ENCODE measurements at places on chromosomes 5 and 9.

DNA sequence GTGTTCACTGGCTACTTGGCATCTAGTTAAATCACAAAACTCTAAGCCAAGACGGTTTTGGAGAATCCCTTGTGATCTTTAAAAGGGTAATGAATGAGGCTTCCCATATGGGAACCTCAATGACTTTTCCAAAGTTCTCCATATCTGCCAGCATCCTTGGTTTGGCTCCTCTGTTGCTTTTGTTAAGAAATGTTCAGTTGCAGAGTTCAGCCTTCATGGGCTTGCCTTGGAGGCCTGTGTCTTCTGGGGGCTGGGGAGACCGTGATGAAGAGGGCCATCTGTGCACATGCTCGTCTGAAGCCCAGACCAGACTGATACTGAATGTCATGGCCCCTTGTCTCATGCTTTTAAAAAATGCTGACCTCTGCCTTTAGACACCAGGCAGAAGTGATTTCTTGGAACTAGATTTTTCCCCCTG, 84.3 kb downstream of the RAI14 start:
- DNase-seq, result no peak

DNA sequence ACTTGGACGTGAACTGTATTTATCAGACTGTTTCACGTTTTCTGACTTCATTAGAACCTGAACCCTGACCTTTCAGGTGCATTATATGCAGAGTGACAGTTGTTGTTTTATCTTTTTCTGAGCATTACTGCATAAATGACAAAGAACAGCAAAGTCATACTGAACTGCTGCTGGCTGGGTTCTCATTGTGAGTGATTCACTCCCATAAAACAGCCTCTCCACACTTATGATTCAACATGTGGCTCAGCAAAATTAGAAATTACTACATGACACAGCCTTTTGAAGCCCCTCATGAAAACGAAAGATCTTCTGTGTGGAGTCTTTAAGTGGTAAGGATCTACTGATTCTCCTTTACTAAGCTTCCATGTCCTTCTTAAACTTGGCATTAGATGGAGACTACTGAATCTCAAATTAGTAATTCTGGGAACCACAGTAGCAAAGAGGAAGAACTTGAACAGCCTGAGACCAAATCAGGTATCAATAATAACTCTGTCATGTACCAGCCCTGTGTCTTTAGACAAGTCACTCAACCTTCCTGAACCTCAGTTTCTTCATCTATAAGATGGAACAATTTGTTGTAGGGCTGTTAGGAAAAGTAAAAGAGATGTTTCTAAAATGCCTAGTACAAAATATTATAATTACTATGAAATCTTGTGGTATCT, 172.3 kb upstream of the GNA14 start:
- DNase-seq, result no peak

DNA sequence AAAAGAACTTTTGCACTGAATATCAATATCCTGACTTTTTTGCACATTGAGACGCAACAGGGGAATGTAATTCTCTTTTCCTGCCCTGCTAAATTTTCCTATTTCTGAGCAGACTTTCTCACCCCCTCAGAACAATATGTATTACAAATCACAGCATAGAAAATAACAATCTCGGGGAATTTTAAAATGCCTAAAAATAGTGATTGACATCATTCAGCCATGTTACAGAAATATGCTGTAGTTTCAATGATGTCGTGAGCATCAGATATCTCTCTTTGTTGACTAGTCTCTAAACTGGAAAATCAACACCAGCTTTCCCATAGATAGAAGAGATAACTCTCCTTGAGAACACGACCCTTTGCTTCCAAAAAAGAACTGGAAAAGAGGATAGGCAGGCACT, 166.7 kb downstream of the ZDHHC21 start:
- no peak for DNase-seq

- no peak for DNase-seq
These were observed 63.7 kb downstream of the CXXC5 start for GRCh38 chr5:139711906-139712224.

DNA sequence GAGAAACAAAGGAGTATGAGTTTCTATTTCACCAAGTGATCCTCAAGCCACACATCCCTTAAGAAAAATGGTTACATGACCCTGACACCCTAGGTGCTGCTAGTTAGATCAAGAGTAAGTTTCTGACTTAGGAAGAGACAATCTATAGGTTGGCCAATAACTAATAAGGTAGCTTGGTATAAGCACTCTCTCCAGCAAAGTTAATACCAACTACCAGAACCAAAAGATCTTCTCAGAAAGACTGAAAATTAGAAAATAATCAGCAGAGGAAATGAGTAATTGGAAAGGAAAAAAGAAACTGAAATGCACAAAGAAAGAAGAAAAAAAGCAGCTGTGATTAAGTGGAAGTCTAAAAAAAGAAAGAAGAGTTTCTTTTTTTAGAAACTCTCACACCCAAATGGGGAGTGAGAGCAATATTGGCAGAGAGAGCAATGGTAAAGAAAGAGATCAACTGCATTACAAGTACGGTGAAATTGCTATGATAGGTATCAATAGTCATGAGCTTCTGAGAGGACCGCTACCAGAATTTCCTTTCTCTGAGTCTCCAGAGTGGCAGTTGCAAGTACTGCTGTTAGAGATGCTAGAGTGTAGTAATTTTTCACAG, 195.5 kb downstream of the TMEM167A start:
- DNase-seq, result no peak

- DNase-seq, result no peak
These were observed 102.4 kb downstream of the ELAVL2 start for GRCh38 chr9:23723672-23724071.

GRCh38 chr9:85688361-85688760, 53.4 kb downstream of the AGTPBP1 start:
- DNase-seq, result no peak

- DNase-seq, result no peak
These were observed 132.8 kb upstream of the PAPPA start for GRCh38 chr9:116020801-116021200.

- DNase-seq, result no peak
These were observed 40.8 kb downstream of the SHC3 start for GRCh38 chr9:89137542-89138462.

GRCh38 chr5:91367344-91367743, 15.8 kb downstream of the ARRDC3 start:
- no peak for DNase-seq

- no peak for DNase-seq
These were observed 172.2 kb downstream of the ERCC6L2 start for GRCh38 chr9:96047741-96048103.

- no peak for DNase-seq
These were observed 537 bp downstream of the MEIKIN start for GRCh38 chr5:131944702-131945550.

- DNase-seq, result no peak
These were observed 17.4 kb downstream of the ELOVL7 start for GRCh38 chr5:60826653-60827052.

- no peak for DNase-seq
These were observed 283.9 kb downstream of the SEC61B start for GRCh38 chr9:99505936-99506335.

DNA sequence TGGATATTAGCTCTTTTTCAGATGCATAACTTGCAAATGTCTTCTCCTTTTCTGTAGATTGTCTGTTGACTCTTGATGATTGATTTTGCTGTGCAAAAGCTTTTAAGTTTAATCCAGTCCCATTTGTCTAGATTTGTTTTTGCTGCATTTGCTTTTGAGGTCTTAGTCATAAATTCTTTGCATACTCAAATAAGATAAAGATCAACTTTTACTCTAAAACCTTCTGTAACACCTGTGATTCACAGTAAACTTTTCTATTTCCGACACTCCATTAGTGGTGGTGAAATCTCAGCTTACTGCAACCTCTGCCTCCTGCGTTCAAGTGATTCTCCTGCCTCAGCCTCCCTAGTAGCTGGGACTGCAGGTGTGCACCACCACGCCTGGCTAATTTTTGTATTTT, 239.0 kb upstream of the ST8SIA4 start:
- no peak for DNase-seq

- DNase-seq, result no peak
These were observed 24.8 kb downstream of the PCSK1 start for GRCh38 chr5:96408210-96408777.

GRCh38 chr9:133332381-133332730, 3.6 kb downstream of the SURF6 start:
- no peak for DNase-seq

DNA sequence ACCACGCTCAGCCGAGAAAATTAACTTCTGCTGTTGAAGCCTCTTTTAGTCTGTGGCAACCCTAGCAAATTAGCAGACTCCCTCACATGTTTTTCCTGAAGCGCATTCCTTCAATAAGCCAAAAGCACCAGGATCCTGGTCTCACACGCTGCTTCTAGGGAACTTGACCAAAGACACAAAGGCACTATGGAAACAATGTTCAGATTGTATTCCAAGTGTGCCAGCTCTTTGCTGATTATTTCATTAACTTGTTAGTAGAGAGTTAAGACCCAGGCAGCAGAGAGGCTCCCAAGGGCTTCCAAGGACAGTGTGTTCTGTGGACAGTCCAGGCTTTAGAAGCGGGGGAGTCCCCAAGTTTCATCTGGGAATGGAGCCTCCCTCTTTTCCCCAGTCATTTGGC, 94.4 kb upstream of the BASP1 start:
- no peak for DNase-seq

DNA sequence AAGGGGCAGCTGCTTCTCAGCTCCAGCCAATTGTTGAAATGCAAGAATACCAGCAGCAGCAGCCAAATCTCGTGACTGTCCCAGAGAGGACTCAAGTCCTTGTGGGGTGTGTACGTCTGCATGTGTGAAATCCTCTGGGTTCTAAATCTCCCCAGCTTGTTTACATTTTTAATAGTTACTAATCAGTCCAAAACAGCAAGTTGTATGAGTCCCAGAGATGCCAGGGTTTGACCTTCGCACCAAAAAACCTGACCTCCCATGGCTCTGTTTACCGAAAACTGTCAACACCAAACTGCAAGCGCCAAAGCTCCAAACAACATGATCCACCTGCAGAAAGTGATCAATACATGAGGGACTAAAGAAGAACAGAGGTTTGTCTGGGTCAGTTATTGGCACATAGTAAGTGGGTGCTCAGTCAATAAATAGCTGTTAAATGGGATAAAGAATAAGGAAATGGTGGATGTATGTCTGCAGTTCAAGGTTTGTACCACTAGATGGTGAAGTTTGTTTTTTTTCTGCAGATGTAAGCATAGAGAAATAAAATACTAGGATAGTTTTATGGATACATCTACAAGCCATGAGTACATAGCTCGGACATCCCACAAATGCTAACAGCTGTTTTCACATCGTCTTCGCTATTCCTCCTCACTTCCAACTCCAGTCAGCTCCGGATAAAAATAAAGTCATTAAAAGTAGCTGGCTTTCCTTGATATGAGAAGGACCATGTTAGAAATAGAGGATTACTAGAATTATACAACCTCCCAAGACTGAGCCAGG, 85.3 kb upstream of the ADRB2 start:
- DNase-seq, result peak; percentile 6

DNA sequence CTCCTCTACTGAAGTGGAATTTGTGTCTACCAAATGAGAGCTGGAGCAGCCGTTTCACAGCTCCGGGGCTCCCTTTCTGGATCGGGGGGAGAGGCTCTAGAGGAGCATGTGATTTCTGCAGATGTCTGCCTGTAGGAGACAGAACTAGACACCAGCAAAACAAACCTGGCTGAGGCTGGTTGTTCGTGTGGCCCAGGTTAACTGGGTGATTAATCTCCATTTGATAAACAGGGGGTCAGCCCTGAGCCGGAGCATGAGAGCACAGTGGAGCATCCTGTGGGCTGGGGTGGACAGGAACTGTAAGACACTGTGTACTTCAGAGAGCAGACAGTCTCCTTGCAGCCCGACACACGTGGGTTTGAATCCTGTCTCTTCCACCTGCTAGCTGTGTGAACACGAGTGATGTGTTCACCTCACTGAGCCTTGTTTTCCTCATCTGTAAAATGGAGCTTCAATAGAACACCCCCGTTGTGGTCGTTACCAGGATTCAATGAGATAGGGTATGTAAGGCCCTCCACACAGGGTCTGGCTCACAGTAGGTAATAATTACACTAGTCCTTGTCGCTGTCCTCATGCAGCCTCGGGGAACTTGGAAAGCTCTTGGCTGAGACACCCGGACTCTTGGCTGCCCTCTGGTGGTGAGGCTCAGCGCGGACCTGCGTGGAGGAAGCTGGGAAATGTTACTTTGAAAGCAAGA, 12.9 kb downstream of the CXCL14 start:
- DNase-seq, result no peak

GRCh38 chr5:169542811-169543210, 40.8 kb upstream of the SPDL1 start:
- DNase-seq, result no peak

All from KG1 (cell line).